ENCODE measurements at places on chromosomes 5 and 9.
A peak's percentile ranks its signal among the peaks of the same experiment; 100 is the strongest.

GRCh38 chr5:149680810-149681221 lies 49.3 kb upstream of the PPARGC1B start:
- no peak for DNase-seq

DNA sequence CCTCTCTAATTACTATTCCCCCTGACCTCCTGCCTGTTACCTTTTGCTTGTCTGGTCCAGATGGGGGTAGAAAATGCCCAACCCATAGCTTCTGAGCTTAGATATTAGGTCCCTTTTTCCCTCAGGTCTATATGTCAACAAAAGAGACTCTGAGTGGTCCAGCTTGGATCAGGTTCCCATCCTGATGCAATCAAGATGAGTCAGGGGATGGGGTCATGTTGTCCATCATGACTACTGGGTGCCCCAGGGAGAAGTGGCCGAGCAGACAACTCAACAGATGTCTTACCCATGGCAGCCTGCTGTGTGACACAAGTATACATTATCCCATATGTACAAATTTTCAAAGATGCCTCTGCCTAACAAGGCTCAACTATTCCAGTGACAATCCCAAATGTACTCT lies 9.1 kb upstream of the ANKH start:
- no peak for DNase-seq

DNA sequence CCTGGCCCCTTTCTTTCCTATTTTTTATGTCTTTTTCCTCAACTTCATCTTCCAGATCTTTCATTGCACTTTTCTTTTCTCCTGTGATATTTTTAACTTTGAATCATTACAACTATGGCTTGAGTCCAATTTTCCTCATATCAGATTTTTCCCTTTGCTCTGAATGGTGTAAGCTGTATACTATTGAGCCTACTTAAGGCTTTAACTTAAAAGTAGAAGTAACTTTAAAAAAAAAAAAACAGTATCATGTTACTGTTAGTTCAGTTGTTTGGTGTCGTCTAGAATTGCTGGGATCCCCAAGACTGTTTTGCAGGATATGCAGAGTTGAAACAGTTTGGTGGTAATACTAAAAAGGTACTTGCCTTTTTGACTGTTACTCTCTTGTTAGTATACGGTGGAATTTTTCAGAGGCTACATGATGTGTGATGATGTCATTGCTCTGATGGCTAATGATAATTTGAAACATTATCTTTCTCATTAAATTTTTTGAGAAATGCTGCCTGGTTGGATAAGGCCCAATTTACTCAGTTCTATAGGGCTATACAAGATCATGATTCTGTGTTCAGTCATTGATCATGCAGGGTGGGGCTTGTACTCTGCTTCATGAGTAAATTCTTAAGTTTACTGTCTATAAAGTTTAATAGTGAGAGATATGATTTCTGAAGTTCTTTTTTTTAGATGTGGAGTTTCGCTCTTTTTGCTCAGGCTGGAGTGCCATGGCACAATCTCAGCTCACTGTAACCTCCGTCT lies 8.8 kb downstream of the NAA35 start:
- no peak for DNase-seq

DNA sequence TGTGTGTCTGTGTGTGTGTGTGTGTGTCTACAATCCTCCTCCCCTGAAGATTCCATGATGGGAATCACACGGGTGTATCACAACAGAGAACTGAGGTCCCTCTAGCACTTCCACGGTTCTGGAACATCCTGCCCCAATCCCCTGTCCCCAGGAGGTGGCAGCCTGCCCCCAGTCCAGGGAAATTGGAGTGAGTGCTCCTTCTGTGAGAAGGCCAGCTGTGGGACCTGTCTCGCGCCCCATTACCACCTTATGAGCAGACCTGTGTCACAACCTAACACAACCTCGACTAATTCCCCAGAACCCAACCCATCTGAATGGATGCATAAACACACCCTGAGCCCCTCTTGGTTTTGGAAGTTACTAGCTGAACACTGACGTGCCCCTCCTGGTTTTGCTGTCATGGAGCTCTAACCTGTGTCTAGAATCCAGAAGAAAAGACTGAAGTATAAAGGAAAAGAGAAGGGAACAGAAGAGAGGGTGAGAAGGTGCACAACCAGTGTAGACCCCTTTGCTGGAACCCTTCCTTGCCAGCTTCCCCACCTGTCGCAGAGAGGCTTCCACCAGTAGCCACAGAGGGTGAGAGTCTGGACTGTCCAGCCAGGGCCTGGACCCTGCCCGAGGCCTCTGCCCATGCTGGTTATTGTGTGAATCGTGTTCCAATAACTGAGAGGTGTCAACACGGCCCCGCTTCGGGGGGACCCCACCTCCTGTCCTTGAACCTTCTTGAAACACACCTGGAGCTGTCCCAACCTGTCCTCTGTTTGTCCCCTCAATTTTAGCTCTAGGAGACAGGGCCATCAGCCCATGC lies 3.4 kb downstream of the BTNL9 start:
- no peak for DNase-seq

- DNase-seq = peak; percentile 23
Measured at GRCh38 chr5:136424835-136425584, 59.7 kb upstream of the TRPC7 start.

DNA sequence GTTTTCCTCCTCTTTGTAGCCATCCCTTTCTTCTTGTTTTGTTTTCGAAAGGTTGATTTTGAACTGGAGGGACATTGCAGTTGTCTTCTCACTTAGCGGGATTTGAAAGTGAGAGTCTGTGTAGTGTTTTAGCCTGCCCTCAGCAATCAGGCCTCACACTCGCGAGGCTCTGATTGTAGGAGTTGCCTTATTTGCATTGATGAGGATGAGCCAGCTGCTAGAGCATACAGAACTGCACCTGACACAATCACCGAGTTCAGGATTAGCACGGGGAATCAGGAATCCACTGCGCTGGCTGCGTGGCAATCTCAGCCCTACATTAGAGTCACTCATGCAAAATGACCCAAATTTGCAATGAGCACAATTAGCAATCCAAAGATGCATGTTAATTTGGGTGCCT lies 122.5 kb upstream of the TMEM161B start:
- DNase-seq = no peak

DNA sequence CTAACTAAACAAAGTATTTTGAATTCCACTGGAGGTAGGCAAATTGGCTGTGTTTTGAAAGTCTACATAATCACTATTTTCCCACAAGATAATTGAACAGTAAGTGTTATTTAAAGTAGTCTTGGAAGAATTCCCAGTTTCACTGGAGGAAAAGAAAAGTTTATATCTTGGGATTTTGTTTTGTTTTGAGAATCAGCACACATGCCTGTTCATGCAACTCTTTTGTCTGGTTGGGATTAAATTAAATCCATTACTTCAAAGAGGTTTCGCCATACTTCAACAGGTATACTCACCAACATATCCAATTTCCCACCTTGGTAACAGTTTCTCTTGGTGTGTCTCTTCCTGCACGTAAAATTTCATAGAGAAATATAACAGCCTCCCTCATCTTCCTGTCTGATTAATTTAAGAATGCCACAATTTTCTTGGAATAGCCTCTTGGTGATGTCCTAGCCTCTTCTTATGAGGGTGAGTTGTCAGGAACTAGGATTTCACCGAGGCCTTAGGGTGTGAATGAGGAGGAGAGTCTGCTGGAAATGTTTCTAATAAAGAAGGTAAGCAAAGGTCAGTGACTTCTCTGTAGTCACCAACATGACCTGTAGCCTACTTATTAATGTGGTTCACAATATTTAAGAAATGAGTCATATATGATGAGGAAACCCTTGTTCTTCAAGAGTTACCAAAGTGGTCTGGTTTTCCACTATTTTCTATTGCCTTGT lies 48.1 kb downstream of the ITGA2 start:
- DNase-seq = no peak

GRCh38 chr5:1386274-1386717 lies 41.4 kb upstream of the CLPTM1L start:
- peak; percentile 71 for DNase-seq

DNA sequence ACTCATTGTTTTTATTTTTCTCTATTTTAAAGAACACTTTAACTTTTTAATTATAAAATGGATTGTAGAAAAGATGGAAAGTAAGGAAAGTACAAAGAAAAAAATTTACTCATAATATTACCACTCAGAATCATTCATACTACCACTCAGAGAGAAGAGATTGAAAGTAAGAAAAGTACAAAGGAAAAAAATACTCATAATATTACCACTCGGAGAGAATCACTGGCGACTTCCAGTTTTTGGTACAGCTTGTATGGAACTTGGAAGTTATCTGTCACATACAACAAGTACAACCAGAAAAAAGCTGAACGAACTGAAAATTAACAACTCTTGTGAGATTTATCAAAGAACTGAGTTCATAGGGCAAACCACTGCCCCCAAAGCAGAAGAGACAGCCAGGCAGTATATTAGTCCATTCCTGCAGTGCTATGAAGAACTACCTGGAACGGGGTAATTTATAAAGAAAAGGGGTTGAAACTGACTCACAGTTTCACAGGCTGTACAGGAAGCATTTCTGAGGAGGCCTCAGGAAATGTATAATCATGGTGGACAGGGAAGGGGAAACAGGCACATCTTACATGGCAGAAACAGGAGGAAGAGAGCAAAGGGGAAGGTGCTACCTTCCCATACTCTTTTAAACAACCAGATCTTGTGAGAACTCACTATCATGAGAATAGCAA lies 183.9 kb downstream of the SMARCA2 start:
- DNase-seq = no peak

DNA sequence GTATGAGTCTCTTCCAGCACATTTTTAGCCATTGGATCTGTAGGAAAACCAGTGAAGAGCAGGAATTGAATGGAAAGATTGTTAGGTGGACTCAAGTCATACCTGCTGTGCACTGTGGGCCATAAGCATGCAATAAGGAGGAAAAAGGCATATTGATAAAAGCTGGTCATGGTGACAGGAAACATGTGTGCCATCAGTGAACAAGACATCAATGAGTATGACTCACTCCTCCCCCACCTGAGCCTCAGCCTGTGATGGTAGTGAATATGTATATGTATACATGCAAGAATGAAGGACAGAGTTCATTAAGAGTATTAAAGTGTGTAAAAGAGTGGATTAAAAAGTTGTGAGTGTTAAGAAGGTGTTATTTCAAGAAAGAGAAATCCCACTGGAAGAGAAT lies 164.5 kb downstream of the TMEM38B start:
- no peak for DNase-seq

DNA sequence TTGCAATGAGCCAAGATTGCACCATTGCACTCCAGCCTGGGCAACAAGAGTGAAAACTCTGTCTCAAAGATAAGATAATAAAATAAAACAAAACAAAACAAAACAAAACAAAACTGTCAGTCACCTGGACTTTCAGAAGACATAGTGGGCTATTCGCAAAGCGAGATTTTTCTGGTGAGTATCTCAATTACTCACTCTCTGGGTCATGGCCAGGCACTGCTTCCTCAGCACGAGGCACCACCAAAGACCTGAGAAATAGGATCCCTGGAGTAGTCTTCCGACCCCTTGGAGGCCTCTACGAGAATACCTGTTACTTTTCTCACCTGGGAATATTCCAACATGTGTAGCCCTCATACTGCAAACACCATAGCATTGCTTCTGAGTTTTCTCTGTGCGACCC lies 201.7 kb upstream of the ZNF618 start:
- no peak for DNase-seq

- DNase-seq = no peak
Measured at GRCh38 chr5:151862811-151863472, 61.7 kb downstream of the GLRA1 start.

DNA sequence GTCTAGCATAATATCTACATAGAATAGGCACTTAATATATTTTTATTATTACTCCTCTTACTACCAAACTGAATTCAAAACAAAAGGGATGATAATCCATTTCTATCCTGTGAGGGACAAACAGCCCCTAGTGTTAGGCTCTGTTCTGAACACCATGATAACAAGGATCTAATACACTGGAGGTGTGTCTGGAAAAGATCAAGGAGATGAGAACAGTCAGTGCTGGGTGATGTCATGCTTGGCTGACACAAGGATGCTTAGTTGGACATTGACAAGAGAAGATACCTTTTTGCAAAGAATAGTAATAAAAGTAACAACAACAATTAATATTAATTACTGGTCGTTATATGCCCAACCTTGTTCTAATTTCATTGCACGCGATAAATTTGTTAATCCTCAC lies 458.7 kb downstream of the EBF1 start:
- no peak for DNase-seq

DNA sequence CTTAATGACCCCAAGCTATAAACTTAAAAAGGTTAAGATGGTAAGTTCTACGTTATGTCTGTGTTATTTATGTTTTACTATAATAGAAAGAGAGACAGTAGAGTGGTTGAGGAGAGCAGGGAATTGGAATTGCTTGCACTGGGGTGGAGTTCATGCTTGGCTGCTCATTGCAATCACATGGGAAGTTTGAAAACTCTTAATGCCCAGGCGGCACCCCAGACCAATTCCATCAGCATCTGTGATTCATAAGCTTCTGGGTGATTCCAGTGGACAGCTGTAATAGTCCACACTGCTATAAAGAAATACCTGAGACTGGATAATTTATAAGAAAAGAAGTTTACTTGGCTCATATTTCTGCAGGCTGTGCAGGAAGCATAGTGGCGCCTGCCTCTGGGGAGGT lies 323.9 kb upstream of the MSX2 start:
- DNase-seq = no peak

DNA sequence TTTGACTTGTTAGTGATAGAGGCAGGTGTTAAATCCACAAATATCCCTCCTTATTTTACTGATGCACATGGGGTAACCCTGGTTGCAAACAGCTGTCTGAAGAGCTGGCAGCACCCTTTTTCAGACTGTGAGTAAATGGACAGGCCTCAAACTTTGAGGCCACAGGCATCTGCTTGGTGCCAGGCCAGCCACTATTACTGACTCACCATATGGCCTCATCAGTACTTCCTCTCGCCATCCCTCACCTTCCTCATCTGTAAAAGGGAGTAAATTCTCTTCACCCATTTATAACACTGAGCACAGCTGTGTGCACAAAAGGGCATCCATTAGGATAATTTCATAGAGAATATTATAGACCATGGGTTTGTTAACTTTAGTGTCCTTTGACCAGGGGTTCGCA lies 11.9 kb upstream of the TNIP1 start:
- DNase-seq = no peak

DNA sequence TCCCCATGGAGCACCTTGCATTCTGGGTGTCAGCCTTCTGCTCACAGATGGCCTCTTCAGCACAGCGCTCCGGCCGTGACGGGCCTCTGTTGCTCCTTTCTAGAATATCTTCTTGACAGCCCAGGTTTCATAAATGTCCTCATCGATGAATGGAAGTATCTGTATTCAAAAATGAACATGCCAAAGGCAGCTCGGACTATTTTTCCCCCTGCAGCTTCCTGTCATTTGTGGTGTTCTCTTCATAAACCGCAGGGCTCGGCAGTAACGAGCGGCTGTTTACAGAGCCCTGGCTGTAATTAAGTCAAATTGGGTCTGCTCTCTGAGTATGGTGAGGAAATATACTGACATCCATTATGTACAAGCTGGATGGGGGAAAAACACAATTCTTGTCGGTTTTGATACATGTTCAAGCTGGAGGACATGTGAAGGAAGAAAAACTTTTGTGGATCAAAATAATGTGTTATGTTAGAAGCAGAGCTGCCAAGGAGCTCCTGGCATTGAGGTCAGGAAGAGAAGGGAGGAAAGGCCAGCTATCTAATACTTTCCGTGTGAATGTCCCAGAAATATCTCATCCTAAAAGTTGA lies 154.1 kb upstream of the CD180 start:
- no peak for DNase-seq

- DNase-seq = no peak
Measured at GRCh38 chr5:128815201-128815600, 150.1 kb upstream of the SLC27A6 start.

Data from activated naive CD4-positive, alpha-beta T cell treated with Interleukin-2 at 50 U/mL for 16 hours (primary cell).